Upper lobe of right lung (tissue), 1 donor: ENCODE measurements at places on chromosomes 16 and 17. TPM values are rescaled to one million over a fixed set of nuclear protein-coding genes. Genes with fewer than 3 reads are reported as not detected.

GRCh38 chr17:81682565-81683207 is 911 bp downstream of the ARL16 start:
- no peak for DNase-seq
- peak overlapping the region; percentile 82 for H3K27ac ChIP-seq
- peaks cover 24% of the 10 kb centered on the region for H3K36me3 ChIP-seq

GRCh38 chr17:488993-489757 is 136.6 kb upstream of the RPH3AL start:
- no peaks in the 10 kb centered on the region for H3K36me3 ChIP-seq
- peak; percentile 71 for DNase-seq
- no peaks in the 10 kb centered on the region for H3K27me3 ChIP-seq
- peak overlapping the region; percentile 62 for H3K4me3 ChIP-seq

DNA sequence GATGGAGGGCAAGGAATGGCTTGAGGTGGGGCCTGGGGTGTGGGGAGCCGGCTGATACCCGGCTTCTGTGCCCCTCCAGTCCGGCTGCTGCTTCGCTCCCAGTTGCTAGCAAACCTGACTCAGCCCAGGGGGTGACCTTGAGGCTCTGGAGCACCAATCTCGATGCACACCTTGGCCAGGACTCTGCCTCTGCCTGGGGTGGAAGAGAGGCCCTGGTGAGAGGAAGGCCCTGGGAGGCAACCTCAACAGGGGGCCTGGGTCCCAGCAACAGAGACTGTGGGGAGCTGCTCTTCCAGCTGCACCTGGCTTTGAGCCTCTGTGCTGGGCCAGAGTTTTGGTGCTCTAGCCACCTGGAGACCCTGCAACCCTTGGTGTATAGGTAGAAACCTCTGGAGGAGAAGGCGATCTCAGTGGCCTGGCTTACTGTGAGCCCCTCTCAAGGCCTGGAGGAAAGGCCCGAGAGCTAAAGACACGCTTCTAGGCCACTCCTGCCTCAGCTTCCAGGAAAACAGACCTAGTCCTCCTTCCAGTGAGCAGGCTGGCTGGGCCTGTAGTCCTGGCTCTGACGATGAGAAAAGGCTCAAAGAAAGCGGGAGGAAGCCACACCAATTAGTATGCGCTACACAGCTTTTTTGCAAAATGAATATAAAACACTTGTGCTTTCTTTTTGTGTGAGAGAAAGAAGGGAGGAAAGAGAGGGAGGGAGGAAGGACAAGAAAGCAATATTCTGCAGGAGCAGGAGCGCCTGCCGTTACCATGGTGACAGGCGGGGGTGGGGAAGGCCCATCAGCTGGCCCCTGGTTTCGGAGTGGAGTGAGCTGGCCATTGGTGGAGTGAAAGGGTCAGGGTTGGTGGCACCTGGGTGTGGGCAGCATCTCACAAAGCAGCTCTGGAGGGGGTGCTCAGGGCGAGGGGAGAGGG is 51.0 kb downstream of the VAC14 start:
- peak overlapping the region; percentile 86 for H3K27ac ChIP-seq
- DNase-seq: no peak
- H3K36me3 ChIP-seq: no peaks in the 10 kb centered on the region
- no peak overlapping the region for H3K4me3 ChIP-seq

The ALKBH5 gene
- total RNA-seq: 99.1 TPM

The HBA2 gene
- total RNA-seq: 248 TPM

The SLC22A31 gene
- 136 TPM for total RNA-seq

The C16orf89 gene
- total RNA-seq: 201 TPM
